ENCODE measurements at places on chromosomes 12 and 14.

DNA sequence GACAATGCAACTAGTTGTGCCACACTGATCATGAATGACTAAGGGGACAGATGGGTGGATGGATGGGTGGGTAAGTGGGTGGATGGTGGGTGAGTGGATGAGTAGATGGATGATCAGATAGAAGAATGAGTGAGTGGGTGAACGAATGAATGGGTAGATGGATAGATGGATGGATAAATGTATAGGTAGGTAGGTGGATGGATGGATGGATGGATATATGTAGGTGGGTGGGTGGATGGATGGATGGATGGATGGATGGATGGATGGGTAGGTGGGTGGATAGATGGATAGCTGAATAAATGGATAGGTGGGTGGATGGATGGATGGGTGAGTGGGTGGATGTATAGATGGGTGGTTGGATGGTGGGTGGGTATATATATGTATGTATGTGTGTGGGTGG lies 348.8 kb upstream of the FKBP4 start:
- DNase-seq: no peak

DNA sequence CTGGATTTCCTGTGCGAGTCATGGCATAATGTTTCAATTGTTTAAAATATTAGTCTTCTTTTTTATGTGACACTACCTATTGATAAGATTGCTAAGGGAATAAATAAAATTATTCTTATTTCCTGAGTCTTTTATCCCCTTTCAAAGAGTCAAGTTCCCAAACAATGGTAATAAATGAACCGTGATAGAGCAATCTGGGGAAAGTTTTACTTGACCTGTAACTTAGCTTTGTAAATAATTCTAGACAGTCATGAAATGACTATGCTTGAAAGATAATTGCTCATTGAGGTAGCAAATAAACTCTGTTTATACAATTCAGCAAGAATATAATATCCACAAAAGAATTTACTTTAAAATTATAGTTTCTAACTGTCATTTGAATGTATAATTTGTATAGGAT lies 82.1 kb downstream of the TSPAN8 start:
- DNase-seq: no peak

DNA sequence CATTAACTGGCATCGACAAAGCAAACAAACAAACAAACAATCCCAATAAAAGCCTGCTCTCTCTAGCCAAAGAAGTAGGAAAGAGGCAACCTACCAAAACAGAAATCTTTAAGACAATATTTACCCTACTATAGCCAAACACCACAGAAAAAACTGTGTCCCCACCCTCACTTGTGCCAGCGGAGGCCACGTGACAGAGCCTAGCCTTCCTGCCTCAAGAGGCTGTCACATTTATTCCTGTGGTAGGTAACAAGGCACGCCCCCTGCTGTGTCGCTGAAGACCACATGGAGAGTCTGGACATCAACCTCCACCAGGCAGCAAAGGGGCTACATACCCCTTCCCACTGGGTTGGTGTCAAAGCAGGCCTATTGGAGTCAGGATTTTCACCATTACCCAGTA lies 148.1 kb downstream of the LMNTD1 start:
- DNase-seq: no peak

- DNase-seq: no peak
Measured at GRCh38 chr14:74792249-74793039, 29.3 kb downstream of the YLPM1 start.

- no peak for DNase-seq
Measured at GRCh38 chr14:41457393-41457792, 149.3 kb upstream of the LRFN5 start.

- no peak for DNase-seq
Measured at GRCh38 chr14:96105926-96106441, 66.8 kb downstream of the C14orf132 start.

DNA sequence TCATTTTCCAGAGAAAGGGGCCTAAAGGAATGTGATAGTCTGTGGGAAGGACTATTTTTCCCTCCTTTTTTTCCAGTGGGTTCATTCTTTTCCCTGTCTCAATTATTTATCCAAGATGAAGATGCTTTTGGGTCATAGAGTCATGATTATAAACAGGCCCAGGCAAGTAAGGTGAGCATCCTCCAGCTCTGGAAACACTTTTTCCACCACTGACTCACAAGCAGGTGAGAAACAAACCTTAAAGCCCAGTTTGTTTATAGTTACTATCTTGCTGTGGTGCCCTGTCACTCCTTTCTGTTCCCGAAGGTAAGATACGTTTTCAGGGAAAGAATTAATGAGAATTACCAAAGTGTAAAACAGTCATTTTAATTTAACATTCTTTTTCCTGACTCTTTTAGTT lies 107.7 kb upstream of the IFNG-AS1 start:
- DNase-seq: no peak

GRCh38 chr12:123011701-123012100 lies 31.2 kb downstream of the ARL6IP4 start:
- DNase-seq: no peak

- DNase-seq: no peak
Measured at GRCh38 chr12:95953000-95953399, 9.9 kb downstream of the AMDHD1 start.

DNA sequence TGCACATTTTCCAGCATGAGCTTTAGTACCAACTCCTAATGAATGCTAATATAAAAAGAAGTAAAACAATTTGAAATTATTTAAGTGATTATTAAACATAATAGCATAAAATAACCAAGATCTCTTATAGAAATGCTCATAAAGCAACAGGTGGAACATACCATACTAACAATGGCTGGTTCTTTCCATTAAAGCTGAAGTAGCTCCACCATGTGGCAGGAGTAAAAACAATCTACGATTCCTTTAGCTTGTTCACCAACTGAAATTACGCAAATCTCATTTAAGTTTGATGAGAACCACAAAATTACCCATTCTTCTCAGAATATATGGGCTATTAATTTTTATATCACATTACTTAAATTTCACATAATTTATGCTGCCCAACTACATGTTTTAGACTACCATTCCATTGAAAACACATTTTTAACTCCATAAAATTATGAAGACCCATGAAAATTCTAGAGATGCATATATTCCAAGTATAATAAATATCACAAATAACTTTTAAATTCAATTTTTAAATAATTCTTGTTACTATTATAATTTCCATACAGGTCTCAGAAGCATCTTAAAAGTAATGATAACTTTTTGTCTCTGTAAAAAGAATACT lies 213.6 kb downstream of the DAD1 start:
- no peak for DNase-seq

GRCh38 chr12:46933947-46934346 lies 108.2 kb upstream of the SLC38A4 start:
- DNase-seq: no peak

- no peak for DNase-seq
Measured at GRCh38 chr14:102822311-102822863, 45.1 kb downstream of the TRAF3 start.

DNA sequence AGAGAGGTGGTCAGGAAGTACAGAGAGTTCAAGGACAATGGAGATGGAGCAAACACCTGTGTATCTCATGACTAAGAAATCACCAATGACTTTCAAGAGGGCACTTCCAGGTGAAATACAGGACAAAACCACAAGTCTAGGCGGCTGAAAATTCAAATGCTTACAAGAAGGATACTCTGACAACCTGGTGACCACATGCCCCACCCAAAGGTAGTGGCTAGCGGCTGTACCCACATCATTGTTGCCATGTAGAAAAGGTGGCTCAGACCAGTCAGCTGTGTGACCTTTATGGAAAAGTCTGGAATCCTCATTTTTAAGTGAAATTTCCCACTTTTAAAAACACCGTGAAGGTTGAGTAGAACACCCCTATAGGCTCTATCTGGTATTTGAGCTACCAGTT lies 48.6 kb upstream of the FRS2 start:
- no peak for DNase-seq
